ENCODE measurements at places on chromosomes 5 and 9. TPM values are rescaled to one million over a fixed set of nuclear protein-coding genes. Genes with fewer than 3 reads are reported as not detected.

- no peak overlapping the region for H3K27ac ChIP-seq
- no peak for DNase-seq
- no peak overlapping the region for H3K4me3 ChIP-seq
- peaks cover 3% of the 10 kb centered on the region for H3K4me1 ChIP-seq
- no peaks in the 10 kb centered on the region for H3K27me3 ChIP-seq
These were observed 656.3 kb upstream of the ZNF608 start for GRCh38 chr5:125402787-125403186.

ENTPD8 gene
- total RNA-seq = 7.1 TPM

SOHLH1 gene
- total RNA-seq = not detected

GRCh38 chr5:67013719-67014118 is 182.9 kb downstream of the CD180 start:
- peaks cover 53% of the 10 kb centered on the region for H3K4me1 ChIP-seq
- no peaks in the 10 kb centered on the region for H3K27me3 ChIP-seq
- DNase-seq = no peak
- H3K36me3 ChIP-seq = no peaks in the 10 kb centered on the region
- H3K4me3 ChIP-seq = no peak overlapping the region

GRCh38 chr5:147160902-147161700 is 73.7 kb upstream of the STK32A start:
- no peak overlapping the region for H3K27ac ChIP-seq
- H3K36me3 ChIP-seq = no peaks in the 10 kb centered on the region
- no peak overlapping the region for H3K4me3 ChIP-seq
- H3K27me3 ChIP-seq = no peaks in the 10 kb centered on the region
- no peak for DNase-seq

MLANA gene
- not detected for total RNA-seq

DNA sequence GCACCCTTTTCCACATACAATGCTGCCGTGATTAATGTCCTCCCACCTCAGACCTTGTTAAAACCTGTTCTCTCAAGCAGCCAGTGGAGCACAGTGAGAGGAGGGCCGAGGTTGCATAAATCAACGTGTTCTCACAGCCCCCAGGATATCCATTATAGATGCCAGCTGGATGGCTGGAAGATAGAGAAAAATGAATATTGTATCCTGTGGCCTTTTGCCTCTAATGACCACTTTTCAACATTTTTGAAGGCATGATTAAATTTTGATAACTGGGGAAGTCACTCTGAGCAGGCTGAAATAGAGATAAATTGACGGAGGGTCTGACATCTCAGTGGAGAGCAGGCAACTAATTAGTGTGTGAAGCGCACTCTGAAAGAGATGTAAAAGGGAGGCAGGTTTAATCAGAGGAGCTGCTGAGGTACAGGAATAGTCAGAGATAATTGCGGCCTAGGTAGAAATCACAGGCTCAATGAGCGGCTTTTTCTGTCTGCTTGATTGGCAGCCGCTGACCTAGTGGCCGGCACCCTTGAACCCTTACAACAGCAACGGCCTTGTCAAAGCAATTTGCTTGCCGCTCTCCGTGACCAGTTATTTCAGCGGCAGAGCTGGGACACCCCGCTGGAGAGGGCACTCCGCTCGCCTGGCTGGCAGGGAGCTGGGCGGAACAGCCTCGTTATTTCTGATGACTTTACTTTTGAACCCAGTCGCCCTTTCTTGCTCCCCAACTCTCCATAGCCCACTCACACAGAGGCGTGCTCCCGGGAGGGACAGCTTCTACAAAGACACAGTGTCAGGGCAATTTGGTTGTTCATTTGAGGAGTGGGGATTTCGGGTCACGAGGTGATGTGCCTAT is 560.7 kb downstream of the PSAT1 start:
- no peaks in the 10 kb centered on the region for H3K4me1 ChIP-seq
- no peak overlapping the region for H3K27ac ChIP-seq
- no peaks in the 10 kb centered on the region for H3K27me3 ChIP-seq
- H3K4me3 ChIP-seq = no peak overlapping the region

CDH9 gene
- 2.2 TPM for total RNA-seq

- no peak overlapping the region for H3K27ac ChIP-seq
- H3K27me3 ChIP-seq = no peaks in the 10 kb centered on the region
- no peak overlapping the region for H3K4me3 ChIP-seq
- no peak for DNase-seq
These were observed 227.3 kb downstream of the TMEM167A start for GRCh38 chr5:82849885-82850284.

FCN2 gene
- not detected for total RNA-seq

NPR2 gene
- 13.9 TPM for total RNA-seq

DPM2 gene
- total RNA-seq = 22.4 TPM

PLEKHG4B gene
- 4.0 TPM for total RNA-seq

FOXD4L3 gene
- 0.12 TPM for total RNA-seq

GRCh38 chr9:136978073-136978864 is 965 bp downstream of the PTGDS start:
- no peak overlapping the region for H3K27ac ChIP-seq
- peak overlapping the region; percentile 49 for H3K4me3 ChIP-seq
- no peaks in the 10 kb centered on the region for H3K36me3 ChIP-seq
- peak; percentile 79 for DNase-seq
- H3K27me3 ChIP-seq = no peaks in the 10 kb centered on the region

CATSPER3 gene
- not detected for total RNA-seq

PCDHB6 gene
- total RNA-seq = 1.1 TPM

VLDLR gene
- total RNA-seq = 22.5 TPM

DNA sequence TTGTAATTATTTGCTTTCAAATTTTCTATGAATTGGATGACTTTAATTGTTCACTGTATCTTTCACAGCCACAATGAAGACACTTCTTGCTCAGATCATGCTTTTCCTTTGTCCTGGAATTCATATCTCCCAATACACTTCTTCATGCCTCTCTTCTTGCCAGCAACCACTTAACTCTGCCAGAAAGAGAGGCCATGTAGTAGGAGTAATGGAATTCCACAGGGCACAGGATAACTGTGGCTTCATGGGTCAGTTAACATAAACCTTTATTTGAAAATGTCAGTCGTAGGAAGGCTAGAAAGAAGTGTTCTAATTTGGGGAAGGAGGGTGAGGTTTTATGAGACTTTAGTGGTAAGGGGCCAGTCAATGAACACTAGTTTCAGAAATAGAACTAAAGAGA is 190.3 kb downstream of the TMEM167A start:
- H3K36me3 ChIP-seq = no peaks in the 10 kb centered on the region
- no peak for DNase-seq
- peaks cover 5% of the 10 kb centered on the region for H3K4me1 ChIP-seq
- no peak overlapping the region for H3K4me3 ChIP-seq
- H3K27ac ChIP-seq = no peak overlapping the region

DNA sequence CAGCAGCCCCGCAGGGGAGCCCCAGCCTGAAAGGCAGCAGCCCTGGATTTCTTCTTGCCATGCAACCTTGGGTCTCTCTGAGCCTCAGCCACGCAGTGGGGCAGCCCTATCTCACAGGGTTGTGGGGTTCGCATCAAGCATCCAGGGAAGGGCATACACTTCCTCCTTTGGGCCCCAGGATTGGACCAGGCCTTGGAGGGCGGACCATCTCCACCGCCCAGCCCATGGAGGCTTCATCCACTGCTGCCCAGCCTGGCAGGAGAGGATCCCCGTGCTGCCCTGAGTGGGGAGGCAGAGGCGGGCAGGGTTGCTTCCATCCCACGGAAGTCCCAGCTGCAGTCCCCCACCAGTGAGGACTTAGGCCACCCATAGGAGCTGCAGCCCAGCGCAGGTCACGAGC is 5.3 kb downstream of the ADAMTS2 start:
- H3K4me1 ChIP-seq = peaks cover 12% of the 10 kb centered on the region
- no peak overlapping the region for H3K4me3 ChIP-seq
- no peaks in the 10 kb centered on the region for H3K36me3 ChIP-seq
- H3K27me3 ChIP-seq = peaks cover 29% of the 10 kb centered on the region
- no peak overlapping the region for H3K27ac ChIP-seq

GRCh38 chr5:67746103-67746502 is 469.5 kb upstream of the PIK3R1 start:
- peaks cover 4% of the 10 kb centered on the region for H3K4me1 ChIP-seq
- H3K36me3 ChIP-seq = no peaks in the 10 kb centered on the region
- no peak overlapping the region for H3K4me3 ChIP-seq
- DNase-seq = peak; percentile 19

ARID3C gene
- 0.27 TPM for total RNA-seq

- no peaks in the 10 kb centered on the region for H3K27me3 ChIP-seq
- peaks cover 47% of the 10 kb centered on the region for H3K4me1 ChIP-seq
- H3K36me3 ChIP-seq = no peaks in the 10 kb centered on the region
These were observed 9.2 kb downstream of the ENC1 start for GRCh38 chr5:74631081-74631953.

- no peak overlapping the region for H3K4me3 ChIP-seq
- no peaks in the 10 kb centered on the region for H3K4me1 ChIP-seq
- no peaks in the 10 kb centered on the region for H3K36me3 ChIP-seq
- H3K27me3 ChIP-seq = no peaks in the 10 kb centered on the region
- DNase-seq = no peak
- H3K27ac ChIP-seq = no peak overlapping the region
These were observed 120.2 kb upstream of the PITX1 start for GRCh38 chr5:135154197-135154596.

- H3K27ac ChIP-seq = no peak overlapping the region
- H3K36me3 ChIP-seq = no peaks in the 10 kb centered on the region
- no peak for DNase-seq
- H3K4me1 ChIP-seq = peaks cover 2% of the 10 kb centered on the region
- H3K27me3 ChIP-seq = no peaks in the 10 kb centered on the region
These were observed 20.6 kb upstream of the SLC25A51 start for GRCh38 chr9:37924538-37924937.

- no peaks in the 10 kb centered on the region for H3K4me1 ChIP-seq
- H3K27me3 ChIP-seq = peaks cover 5% of the 10 kb centered on the region
- no peak for DNase-seq
- no peak overlapping the region for H3K27ac ChIP-seq
- H3K36me3 ChIP-seq = no peaks in the 10 kb centered on the region
- H3K4me3 ChIP-seq = no peak overlapping the region
These were observed 469.4 kb downstream of the CDK5RAP2 start for GRCh38 chr9:120110520-120110919.

- H3K27me3 ChIP-seq = no peaks in the 10 kb centered on the region
- no peak overlapping the region for H3K4me3 ChIP-seq
- H3K4me1 ChIP-seq = no peaks in the 10 kb centered on the region
These were observed 20.3 kb downstream of the MED27 start for GRCh38 chr9:132059361-132059760.

- H3K4me1 ChIP-seq = no peaks in the 10 kb centered on the region
- H3K27me3 ChIP-seq = no peaks in the 10 kb centered on the region
- no peak overlapping the region for H3K27ac ChIP-seq
- no peaks in the 10 kb centered on the region for H3K36me3 ChIP-seq
- H3K4me3 ChIP-seq = no peak overlapping the region
- DNase-seq = peak; percentile 86
These were observed 153.7 kb downstream of the MEF2C start for GRCh38 chr5:88729084-88729828.

DNA sequence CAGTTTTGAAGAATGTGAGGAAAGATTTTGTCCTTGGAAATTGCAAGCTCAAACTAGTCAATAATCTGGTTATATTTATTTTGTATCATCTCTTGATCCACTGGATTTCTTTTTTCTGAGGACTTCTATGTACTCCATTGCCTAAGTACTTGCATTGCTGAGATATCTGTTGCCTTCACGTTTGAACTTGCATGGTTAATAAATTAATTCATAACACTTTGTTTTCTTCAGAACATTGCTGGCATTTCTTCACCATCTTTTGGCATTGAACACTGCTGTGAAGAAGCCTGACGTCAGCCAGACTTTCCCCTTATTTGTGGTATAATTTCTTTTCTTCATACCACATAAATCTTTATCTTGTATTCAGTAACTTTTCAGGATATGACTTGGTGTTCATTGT is 246.0 kb upstream of the KIF2A start:
- H3K36me3 ChIP-seq = no peaks in the 10 kb centered on the region
- H3K4me1 ChIP-seq = no peaks in the 10 kb centered on the region
- no peak overlapping the region for H3K4me3 ChIP-seq
- no peak overlapping the region for H3K27ac ChIP-seq
- no peak for DNase-seq
- no peaks in the 10 kb centered on the region for H3K27me3 ChIP-seq

DNA sequence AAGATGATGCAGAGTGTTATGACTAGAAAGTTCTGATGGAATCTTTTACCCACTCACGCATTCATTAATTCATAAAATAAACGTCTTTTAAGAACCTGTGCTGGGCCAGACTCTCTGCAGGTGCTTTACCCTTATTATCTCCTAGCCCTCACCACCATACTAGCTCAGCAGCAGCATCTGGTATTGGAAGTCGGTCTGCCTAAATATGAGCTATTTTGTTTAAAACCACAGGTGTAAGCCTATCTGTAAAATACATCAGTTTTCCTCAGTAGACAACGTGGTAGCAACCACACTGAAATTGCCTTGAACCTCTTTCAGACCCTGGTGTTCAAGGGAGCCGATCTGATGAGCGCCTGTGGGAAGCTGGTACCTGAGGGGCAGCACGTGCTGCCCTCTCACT is 69.4 kb downstream of the PPIC start:
- H3K4me3 ChIP-seq = no peak overlapping the region
- H3K4me1 ChIP-seq = no peaks in the 10 kb centered on the region
- H3K27me3 ChIP-seq = no peaks in the 10 kb centered on the region
- no peaks in the 10 kb centered on the region for H3K36me3 ChIP-seq
- no peak for DNase-seq

DNA sequence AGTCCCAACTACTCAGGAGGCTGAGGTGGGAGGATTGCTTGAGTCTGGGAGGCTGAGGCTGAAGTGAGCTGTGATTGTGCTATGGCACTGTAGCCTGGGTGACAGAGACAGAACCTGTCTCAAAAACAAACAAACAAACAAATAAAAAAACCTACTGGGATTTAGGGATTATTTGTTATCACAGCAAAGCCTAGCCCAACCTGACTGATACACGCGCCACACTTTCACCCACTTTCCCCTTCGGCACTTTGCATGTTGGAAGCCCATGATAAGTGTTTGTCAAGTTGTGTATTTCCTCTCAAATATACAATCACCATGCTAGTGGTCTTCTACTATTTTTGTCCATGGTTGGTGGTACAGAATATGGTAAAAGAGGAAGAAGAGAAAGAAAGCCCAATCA is 50.5 kb upstream of the STC2 start:
- no peaks in the 10 kb centered on the region for H3K36me3 ChIP-seq
- no peaks in the 10 kb centered on the region for H3K27me3 ChIP-seq
- DNase-seq = no peak
- no peak overlapping the region for H3K4me3 ChIP-seq

MAMDC2 gene
- 1.7 TPM for total RNA-seq

- H3K27ac ChIP-seq = no peak overlapping the region
- H3K4me1 ChIP-seq = peaks cover 34% of the 10 kb centered on the region
- H3K36me3 ChIP-seq = no peaks in the 10 kb centered on the region
These were observed 34.6 kb downstream of the TNFAIP8 start for GRCh38 chr5:119390404-119390803.

GRCh38 chr5:176727528-176727900 is 80.2 kb downstream of the TSPAN17 start:
- no peak overlapping the region for H3K4me3 ChIP-seq
- peaks cover 5% of the 10 kb centered on the region for H3K4me1 ChIP-seq
- H3K27ac ChIP-seq = no peak overlapping the region
- no peak for DNase-seq
- peaks cover 7% of the 10 kb centered on the region for H3K27me3 ChIP-seq

GRCh38 chr5:176787676-176788075 is 22.7 kb upstream of the UNC5A start:
- H3K36me3 ChIP-seq = no peaks in the 10 kb centered on the region
- H3K4me3 ChIP-seq = no peak overlapping the region
- no peaks in the 10 kb centered on the region for H3K4me1 ChIP-seq
- no peak overlapping the region for H3K27ac ChIP-seq
- H3K27me3 ChIP-seq = peaks cover 56% of the 10 kb centered on the region

- H3K4me3 ChIP-seq = no peak overlapping the region
- H3K4me1 ChIP-seq = no peaks in the 10 kb centered on the region
- peaks cover 3% of the 10 kb centered on the region for H3K36me3 ChIP-seq
- no peak overlapping the region for H3K27ac ChIP-seq
These were observed 16.7 kb downstream of the GDA start for GRCh38 chr9:72165821-72166547.

Data from hepatocyte (in vitro differentiated cells).